ENCODE measurements at places on chromosomes 7 and 10. TPM values are rescaled to one million over a fixed set of nuclear protein-coding genes. Genes with fewer than 3 reads are reported as not detected.

Gene SNX10
- 1.2 TPM for total RNA-seq

Gene FAM185A
- total RNA-seq = 13.1 TPM

DNA sequence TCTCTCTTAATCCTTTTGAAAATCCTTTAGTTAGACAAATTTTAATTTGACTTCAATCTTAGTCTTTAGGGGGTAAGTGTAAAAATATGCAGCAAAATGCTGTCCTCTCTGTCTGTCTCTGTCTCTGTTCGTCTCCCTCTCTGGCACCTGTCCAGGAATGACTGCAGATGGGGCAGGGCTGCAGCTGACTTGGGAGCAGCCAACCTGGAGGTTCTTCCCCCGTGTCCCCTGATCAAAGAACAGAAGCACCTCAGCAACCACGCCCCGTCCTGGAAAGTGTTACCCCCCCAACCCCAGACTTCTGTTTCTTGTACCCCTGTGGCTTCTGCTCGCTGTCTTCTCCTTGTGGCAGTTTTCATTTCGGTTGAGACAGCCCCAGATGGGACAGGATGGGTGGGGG lies 141.6 kb upstream of the NPS start:
- no peaks in the 10 kb centered on the region for H3K27me3 ChIP-seq
- H3K36me3 ChIP-seq = no peaks in the 10 kb centered on the region
- no peak overlapping the region for H3K27ac ChIP-seq
- no peak for DNase-seq
- H3K4me1 ChIP-seq = no peaks in the 10 kb centered on the region

DNA sequence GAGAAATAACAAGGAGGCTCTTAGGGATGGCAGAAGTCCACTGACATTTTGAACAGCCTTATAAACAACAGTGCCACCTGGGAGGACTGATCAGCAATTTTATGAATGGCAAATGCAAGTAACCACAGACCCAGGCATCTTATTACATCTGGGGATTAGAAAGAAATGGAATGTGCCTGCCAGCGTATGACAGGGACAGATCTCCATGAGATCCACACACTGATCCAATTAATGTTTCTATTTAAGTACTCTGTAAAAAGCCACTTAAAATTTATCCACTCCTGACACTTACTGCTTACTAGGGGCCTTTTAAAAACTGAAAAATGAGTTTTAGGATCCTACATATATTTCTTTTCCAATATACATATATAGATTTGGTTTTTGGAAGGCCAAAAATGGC lies 28.6 kb downstream of the PARD3 start:
- no peaks in the 10 kb centered on the region for H3K27me3 ChIP-seq
- peak overlapping the region; percentile 63 for H3K27ac ChIP-seq
- H3K36me3 ChIP-seq = no peaks in the 10 kb centered on the region

- no peak overlapping the region for H3K4me3 ChIP-seq
- H3K27me3 ChIP-seq = no peaks in the 10 kb centered on the region
- H3K27ac ChIP-seq = no peak overlapping the region
- peaks cover 10% of the 10 kb centered on the region for H3K4me1 ChIP-seq
- no peaks in the 10 kb centered on the region for H3K36me3 ChIP-seq
These were observed 62.5 kb upstream of the TOMM7 start for GRCh38 chr7:22884911-22885788.
